ENCODE measurements at places on chromosomes 13 and 19.

GRCh38 chr19:56477429-56478338 is 539 bp upstream of the ZNF667 start:
- DNase-seq = peak; percentile 57

- no peak for DNase-seq
Measured at GRCh38 chr19:33482476-33482875, 39.1 kb downstream of the PEPD start.

- DNase-seq = no peak
Measured at GRCh38 chr19:46813839-46814358, 25.5 kb upstream of the SLC1A5 start.

DNA sequence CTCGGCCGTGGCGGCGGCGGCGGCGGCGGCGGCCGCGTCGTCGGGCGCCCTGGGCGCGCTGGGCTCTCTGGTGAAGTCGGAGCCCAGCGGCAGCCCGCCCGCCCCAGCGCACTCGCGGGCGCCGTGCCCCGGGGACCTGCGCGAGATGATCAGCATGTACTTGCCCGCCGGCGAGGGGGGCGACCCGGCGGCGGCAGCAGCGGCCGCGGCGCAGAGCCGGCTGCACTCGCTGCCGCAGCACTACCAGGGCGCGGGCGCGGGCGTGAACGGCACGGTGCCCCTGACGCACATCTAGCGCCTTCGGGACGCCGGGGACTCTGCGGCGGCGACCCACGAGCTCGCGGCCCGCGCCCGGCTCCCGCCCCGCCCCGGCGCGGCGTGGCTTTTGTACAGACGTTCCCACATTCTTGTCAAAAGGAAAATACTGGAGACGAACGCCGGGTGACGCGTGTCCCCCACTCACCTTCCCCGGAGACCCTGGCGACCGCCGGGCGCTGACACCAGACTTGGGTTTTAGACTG is 1.7 kb downstream of the SOX1 start:
- DNase-seq = no peak

DNA sequence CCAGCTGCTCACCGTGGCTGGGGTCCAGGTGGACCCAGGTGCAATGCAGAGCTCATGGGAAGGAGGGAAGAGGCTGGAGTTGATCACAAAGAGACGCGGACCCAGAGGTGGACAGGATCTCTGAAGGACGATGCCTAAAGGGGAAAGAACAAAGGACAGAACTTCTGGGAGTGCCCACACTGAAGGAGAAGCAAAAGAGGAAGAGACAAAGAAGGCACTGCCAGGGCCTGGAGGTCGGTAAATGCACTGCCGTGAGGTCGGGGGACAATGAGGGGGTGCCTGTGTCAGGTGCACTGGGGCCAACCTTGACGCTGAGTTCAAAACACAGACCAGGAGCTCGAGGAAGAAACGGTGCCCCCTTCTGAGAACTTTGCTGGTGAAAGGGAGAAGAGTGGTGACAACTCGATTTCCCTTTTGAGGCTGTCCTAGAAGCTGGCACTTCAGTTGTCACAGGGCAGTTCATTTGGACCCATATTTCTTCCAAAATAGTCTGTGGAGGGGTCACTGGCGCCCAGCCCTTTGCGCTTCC is 55.6 kb downstream of the GJA3 start:
- DNase-seq = no peak

DNA sequence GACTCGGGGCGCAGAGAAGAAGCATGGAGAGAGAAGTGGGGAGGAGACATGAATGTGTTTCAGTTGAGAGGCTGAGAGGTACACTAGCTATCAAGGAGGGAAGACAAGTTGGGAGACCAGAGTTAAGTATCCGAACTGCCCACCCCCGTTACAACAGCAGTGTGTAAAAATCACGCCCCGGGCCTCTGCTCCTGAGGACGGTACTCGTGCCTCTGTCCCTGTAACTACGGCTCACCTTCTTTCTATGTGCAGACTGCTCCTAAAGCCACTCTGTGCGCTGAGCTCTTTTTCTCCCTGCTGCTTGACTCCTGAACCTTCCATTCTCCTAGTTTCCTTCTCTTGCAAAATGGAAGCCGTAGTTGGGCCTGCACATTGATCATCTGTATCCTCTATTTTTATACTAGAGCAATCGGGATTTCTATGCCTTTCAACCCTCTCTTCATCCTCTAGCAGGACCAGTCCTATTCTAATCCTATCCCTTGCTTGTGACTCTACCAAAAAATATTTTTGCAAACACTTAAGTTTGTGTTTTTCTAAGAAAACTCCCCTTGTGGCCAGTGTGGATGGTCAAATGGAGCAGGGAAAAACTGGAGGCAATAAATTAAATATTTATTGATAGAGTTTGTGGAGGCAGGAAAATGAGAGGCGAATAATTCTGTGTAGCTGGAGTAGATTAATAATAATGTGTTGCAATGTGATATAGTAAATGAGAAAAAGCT is 569 bp downstream of the POLR1D start:
- no peak for DNase-seq

- no peak for DNase-seq
Measured at GRCh38 chr19:2055931-2056836, 5.1 kb upstream of the MKNK2 start.

DNA sequence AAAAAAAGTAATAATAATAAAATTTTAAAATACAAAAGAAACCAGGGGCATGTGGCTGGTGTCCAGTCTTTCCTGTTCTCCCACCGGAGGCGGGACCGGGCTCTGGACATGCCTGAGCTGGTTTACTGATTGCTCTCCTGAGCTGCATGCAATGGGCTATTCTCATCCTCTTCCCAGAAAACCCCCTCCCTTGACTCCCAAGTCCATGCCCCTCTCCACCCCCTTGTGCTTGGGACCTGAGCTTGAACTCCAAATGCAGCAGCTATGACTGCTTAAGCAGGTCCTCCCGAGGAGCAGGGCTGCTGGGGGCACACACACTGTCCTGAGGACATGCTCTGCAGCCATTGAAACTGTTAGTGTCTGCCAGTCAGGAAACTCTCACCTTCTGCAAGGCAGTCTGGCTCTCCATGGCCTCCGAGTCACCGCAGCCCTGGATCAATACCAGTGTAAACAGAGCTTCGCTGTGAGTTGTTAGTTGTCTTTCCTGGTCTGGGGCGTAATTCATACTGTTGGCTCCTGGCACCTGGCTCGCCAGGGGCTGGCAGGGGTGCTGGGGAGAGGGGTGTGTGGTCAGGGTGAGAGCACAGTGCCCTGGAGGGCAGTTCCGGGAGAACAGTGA is 41.6 kb upstream of the CHST8 start:
- no peak for DNase-seq

DNA sequence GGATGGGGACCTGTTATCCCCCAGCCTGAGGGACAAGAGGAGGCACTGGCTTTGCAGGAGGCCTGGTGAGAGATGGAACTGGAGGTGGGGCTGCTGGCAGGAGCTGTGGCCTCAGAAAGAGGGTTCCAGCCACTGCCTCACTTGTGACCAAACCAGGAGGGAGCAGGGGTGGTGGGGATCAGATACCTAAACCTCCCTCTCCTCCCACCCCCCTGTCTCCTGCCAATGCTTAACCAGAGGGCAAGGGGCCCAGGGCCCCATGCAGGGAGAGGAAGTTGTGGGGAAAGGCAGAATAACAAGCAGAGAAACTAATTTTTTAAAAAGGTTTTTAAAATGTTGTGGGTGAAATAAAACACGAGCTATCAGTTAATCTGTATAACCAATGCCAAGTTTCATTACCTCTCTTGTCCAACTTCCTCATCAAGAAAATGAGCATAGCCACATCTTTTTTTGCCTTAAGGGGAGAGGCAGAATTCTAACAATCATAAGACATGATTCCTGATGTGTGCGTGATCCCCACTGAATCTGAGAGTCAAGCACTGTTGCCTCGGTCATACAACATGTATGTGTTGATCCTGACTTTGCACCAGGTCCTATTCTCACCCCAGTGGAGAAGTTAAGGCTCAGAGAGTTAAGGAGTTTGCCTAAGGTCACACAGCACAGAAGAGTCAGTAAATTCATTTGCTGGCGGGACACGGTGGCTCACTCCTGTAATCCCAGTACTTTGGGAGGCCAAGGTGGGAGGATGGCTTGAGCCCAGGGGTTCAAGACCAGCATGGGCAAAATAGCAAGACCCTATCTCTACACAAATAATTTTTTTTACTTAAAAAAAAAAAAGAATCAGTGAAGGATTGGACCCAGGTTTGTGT is 12.9 kb downstream of the FXYD5 start:
- DNase-seq = no peak

- no peak for DNase-seq
Measured at GRCh38 chr19:52034051-52034728, 6.0 kb upstream of the ZNF614 start.

GRCh38 chr19:17105556-17105955 is 30.0 kb downstream of the MYO9B start:
- DNase-seq = no peak

DNA sequence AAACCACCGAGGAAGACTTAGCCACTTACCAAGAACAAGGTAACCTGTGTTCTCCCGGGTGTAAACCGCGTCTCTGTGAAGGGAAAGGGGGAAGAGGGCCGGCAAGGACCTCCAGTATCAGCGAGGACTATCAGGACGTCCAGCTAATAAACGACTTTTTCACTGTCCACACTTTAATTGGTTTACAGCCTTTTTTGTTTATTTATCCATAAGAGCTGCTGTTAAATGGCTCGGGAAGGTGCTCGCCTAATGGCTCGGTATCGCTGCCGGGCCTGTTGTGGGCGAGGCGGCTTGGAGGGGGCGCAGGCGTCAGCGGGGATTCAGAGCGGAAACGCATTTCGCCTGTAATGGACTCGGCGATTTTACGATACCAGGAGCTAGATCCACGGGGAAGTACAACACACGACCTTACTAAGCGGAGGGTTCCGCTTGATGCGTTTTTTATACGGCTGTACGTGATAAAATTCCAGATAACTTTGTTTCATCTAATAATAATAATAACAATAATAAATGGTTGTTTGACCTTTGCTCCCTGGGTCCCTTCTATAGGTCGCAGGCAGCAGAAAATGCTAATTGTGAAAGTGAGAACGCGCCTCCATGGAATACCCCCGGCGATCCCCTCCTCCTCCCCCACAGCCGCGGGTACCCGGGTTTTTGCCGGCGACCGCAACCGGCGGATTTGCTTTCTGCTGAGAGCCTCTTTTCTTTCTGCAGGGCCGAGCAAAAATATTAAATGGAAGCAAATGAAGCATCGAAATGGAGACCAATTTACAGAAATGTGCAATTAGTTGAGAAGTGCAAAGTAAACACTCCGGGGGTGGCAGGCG is 2.5 kb upstream of the PDX1 start:
- no peak for DNase-seq

GRCh38 chr13:93805736-93806135 is 579.1 kb downstream of the GPC6 start:
- DNase-seq = no peak

DNA sequence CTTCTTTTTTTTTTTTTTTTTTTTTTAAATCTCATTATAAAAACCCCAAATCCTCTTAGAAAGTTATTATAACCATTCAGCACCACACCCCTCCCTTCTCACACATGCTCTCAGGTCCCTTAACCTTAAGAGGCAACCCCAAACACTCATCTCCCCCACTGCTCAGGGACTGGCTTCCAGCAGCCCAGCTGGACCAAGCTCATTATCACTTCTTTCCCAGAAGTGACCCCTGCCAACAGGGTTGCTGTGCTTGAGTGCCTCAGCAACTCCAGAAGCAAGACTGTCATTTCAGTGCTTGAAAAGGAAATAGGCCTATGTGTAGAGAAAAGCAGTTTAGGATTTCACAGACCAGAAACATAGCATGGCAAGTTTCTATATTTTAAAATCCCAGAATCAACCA is 84.3 kb downstream of the SLAIN1 start:
- DNase-seq = no peak

GRCh38 chr19:17530586-17530985 is 19.1 kb downstream of the PGLS start:
- no peak for DNase-seq

DNA sequence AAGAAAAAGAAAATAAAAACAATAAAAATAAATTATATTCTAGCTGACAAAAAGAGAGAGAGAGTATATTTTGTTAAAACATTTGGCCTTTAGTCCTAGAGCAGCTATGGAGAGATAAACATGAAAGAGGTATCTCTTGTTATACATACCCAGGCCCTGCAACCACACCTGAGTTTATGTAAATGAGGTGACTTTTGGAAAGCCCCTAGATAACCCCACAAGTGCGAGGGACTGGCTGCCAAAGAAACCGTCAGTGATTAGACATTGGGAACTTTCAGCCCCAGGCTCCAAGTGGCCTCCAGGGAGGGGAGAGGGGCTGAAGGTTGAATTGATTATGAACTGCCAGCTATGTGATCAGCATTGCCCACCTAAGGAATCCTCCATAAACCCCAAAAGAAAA is 2.1 kb upstream of the NLRP7 start:
- no peak for DNase-seq

- no peak for DNase-seq
Measured at GRCh38 chr19:52785506-52785905, 1.1 kb downstream of the ZNF600 start.

DNA sequence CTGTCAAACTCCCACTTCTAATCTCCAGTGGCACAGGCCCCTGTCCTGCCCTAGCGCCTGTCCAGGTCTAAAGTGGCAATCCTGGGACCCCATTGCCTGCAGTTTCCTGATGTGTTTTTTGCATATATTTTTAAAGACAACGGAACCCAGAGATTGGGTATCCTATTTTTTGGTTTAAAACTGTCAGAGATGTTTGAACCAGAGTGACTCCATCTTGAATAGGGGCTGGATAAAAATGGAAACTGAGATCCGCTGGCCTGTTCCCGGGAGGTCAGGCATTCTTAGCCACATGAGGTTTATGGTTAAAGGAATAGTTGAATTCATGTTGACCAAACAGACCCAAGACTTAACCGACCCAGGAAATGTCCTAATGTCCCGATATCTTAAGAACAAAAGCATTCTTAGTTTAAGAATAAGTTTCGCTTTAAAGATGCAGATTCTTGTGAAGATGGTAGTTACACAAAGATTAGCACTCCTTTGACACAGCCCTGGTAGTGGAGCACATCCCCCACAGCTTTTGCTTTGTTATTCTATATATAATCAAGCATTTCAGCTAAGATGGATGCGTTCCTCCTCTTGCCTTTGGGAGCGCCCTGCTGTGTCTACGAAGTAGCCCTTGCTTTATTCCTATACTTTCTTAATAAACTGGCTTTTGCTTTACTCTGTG is 332.1 kb downstream of the UQCRFS1 start:
- DNase-seq = no peak

- no peak for DNase-seq
Measured at GRCh38 chr19:27774827-27775226, 1438.1 kb downstream of the UQCRFS1 start.

DNA sequence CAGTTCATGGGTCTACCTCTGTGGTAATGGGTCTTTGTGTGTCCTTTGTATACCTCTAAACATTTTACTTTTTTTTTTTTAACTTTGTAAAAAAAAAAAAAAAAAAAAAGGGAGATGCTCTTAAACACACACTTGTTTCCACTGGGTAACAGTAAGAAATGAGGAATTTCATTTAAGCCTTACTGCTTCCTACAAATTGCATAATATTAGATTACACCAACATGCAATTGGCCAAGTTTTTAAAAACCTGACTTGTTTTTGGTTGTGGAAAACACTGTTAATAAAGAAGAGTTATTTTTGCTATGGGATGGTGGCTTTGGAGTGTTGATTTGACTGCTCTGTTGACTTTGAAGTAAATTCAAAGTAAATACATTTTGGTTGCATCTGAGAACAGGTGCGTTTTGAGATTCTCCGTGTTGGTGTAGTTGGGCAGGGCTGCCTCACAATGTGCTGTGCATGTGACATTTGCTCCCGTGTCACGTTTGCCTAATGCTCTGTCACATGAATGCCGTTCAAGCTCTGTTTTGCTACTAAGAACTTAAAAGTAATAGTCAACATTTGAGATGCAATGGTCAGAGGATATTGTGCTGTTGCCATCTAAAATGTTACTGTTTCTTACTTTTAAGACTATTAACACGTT is 202.4 kb downstream of the LMO7 start:
- no peak for DNase-seq

GRCh38 chr13:41065078-41065477 is 3.8 kb downstream of the WBP4 start:
- peak; percentile 65 for DNase-seq
